NCI-H774 (cell line): ENCODE measurements at places on chromosomes 1 and 21.

DNA sequence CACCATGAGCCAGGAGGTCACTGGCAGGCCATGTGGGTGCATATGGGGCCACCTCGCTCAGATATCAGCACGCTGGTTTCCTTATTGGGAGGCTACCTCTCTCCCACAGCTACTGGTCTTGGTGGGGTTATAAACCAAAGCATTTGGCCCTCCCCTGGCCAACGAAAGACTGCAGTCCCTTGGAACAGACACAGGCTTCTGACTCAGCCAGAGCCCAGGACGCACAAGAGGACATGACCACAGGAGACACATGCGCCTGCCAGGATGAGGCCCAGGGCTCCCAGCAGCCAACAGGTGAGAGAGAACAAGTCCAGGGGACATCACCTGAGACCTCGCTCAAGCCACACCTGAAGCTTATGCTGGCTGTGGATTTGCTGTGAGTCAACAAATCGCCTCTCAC, 13.8 kb downstream of the NPHP4 start:
- no peak for DNase-seq

- no peak for DNase-seq
Measured at GRCh38 chr1:8752921-8753713, 64.3 kb downstream of the RERE start.

DNA sequence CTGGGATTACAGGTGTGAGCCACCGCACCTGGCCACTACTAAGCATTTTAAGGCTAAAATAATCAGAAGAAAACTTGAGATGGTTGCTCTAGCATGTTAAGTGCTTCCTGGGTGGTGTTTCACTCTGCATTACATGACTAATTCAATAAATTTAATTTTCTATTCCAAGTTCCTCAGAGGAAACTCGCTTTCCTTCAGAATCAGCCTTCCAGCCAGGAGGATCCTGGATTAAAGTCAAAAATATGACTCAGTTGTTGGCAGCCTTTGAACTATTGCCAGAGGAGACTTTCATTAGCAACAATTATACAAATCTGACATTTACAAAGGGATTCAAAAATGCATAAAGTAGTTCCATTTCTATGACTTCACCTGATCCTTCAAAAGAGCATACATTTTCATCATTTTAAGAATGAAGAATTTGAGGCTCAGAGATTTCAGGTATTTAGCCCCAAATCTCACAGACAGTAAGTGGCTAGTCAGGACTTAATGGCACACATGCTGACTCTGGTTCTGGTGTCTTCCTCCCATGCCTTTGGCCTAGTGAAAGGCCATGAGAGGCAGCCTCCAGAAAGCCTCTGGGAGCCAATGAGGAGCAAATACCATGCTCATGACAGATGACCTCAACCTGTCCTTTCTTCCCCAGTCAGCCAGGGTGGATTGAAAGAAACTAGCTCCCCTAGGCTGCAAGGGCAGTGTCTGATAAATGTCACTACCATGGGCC, 115.7 kb downstream of the MAP3K21 start:
- no peak for DNase-seq

DNA sequence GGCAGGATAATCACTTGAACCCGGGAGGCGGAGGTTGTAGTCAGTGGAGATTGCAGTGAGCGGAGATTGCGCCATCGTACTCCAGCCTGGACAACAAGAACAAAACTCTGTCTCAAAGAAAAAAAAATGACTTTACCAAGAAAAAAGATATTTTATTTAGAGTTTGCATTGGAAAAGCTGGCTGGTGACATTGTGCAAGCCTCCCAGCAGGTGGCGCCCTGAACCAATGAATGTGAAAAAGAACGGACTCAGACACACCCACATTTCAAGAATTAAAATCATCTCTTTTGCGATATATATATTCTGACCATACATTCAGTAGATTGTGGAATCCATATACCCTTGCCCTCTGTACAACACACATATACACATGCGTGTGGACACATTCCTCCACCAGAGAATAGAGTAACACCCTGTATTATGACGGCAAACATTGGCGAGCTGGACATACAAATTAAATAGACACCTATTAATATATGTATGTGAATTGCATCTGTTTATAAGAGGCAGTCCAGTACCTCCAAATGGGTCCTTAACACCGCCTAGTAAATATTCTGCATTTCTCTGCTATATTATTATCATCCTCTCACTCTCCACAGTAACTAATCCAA, 39.0 kb upstream of the CADM3 start:
- peak; percentile 8 for DNase-seq
